Effector memory CD8-positive, alpha-beta T cell (primary cell): ENCODE measurements at places on chromosomes 12 and 14.

- no peaks in the 10 kb centered on the region for H3K4me1 ChIP-seq
- no peaks in the 10 kb centered on the region for H3K27me3 ChIP-seq
- no peak overlapping the region for H3K27ac ChIP-seq
- no peak overlapping the region for H3K4me3 ChIP-seq
- no peaks in the 10 kb centered on the region for H3K36me3 ChIP-seq
Measured at GRCh38 chr12:77514511-77514910, 316.2 kb upstream of the NAV3 start.

DNA sequence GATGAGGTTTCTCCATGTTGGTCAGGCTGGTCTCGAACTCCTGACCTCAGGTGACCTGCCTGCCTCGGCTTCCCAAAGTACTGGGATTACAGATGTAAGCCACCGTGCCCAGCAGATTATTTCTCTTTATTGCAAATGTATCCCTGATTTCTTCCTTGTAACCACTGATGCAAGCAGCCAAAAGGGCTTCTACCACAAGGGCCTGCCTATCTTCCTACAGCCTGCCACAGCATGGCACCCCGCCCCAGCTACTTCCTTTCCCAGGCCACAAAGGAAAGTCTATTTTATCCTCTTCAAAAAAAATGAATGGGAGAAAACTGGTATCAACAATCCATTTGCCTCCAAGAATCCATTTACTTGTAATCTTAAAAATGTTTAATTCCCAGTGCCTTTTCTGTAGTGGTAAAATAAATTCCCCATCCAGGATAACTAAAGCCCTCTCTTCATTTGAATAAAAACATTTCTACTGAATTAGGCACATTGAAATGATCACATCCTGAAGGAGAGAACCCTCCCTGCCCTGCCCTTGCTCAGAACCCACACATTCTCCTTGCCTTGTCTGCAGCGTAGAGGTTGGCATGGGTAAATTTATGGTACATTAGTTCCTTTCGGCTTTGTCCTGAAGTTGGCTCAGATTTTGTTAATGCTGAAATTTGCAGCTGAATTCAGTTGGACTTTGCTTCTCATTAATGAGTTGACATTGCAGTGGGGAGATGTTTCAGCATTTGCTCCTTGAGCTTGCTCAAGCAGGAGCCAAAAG is 19.2 kb downstream of the GPHB5 start:
- DNase-seq: no peak
- no peaks in the 10 kb centered on the region for H3K36me3 ChIP-seq
- H3K27ac ChIP-seq: no peak overlapping the region
- H3K4me3 ChIP-seq: no peak overlapping the region
- peaks cover 13% of the 10 kb centered on the region for H3K4me1 ChIP-seq

- H3K4me1 ChIP-seq: no peaks in the 10 kb centered on the region
- no peaks in the 10 kb centered on the region for H3K27me3 ChIP-seq
- DNase-seq: no peak
- H3K4me3 ChIP-seq: no peak overlapping the region
- peaks cover 4% of the 10 kb centered on the region for H3K36me3 ChIP-seq
Measured at GRCh38 chr12:109266106-109266879, 42.8 kb downstream of the FOXN4 start.

DNA sequence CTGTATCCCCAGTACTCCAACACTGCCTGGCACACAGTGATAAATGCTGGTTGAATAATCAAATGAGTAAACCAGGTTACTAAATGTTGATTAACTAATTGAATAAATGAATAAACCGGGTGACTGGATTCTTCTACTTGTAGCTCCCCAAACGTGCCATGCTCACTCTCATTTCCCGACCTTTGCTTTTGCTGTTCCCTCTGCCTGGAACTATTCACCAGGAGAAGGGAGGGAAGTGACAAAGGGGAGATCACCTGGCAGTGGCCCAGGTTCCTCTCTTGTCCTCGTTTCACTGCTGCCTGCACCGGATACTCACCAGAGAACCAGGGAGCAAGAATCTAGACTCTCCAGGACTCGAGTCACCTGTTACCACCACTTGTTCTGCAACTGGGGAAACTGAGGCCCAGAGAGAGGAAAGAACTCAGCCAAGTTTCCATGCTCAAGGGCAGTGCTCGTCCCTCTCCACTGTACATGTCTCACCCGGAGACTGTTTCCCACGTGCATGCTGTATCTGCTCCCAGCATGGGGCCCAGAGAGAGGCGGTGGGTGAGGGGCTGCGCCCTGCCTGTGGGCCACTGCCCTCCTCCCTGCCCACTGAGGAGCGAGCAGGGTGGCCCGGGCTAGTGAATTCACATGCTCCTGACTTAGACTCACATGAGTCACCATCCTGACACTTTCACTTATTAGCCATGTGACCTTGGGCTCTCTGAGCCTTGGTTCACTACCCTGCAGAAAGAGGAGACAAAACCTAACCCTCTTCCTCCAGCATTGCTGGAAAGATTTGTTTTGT is 17.7 kb upstream of the POP5 start:
- H3K36me3 ChIP-seq: no peaks in the 10 kb centered on the region
- H3K4me3 ChIP-seq: no peak overlapping the region
- H3K27me3 ChIP-seq: peaks cover 60% of the 10 kb centered on the region
- no peaks in the 10 kb centered on the region for H3K4me1 ChIP-seq
- no peak for DNase-seq
- no peak overlapping the region for H3K27ac ChIP-seq

DNA sequence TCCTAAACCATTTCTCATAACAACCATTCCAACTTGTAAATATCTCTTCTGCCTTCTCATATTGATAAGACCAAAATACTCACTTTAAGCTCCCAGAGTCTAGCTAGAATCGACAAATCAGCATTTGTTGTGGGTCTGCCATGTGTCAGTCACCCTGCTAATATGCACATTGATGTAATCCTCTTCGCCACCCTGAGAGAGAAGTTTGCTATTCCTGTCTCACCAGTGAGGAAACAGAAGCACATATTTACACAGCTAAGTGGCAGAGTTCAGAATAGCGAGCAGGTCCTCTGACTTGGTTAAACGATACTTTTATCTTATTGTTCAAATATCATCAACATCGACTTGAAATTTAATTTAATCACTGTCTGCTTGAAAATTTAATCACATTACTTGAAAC is 142.1 kb downstream of the ANO4 start:
- no peak overlapping the region for H3K27ac ChIP-seq
- H3K4me3 ChIP-seq: no peak overlapping the region

GRCh38 chr12:115873451-115874082 is 403.9 kb downstream of the MED13L start:
- H3K4me3 ChIP-seq: no peak overlapping the region
- peaks cover 37% of the 10 kb centered on the region for H3K27me3 ChIP-seq
- H3K27ac ChIP-seq: no peak overlapping the region
- no peaks in the 10 kb centered on the region for H3K36me3 ChIP-seq
- no peaks in the 10 kb centered on the region for H3K4me1 ChIP-seq

- H3K4me3 ChIP-seq: no peak overlapping the region
- H3K27me3 ChIP-seq: peaks cover 10% of the 10 kb centered on the region
- H3K4me1 ChIP-seq: no peaks in the 10 kb centered on the region
- no peak overlapping the region for H3K27ac ChIP-seq
- DNase-seq: no peak
Measured at GRCh38 chr12:27899151-27899661, 73.3 kb downstream of the PTHLH start.
